ENCODE measurements at places on chromosomes 5 and 9.

- DNase-seq = no peak
These were observed 82.2 kb downstream of the PRDM6 start for GRCh38 chr5:123171259-123171658.

DNA sequence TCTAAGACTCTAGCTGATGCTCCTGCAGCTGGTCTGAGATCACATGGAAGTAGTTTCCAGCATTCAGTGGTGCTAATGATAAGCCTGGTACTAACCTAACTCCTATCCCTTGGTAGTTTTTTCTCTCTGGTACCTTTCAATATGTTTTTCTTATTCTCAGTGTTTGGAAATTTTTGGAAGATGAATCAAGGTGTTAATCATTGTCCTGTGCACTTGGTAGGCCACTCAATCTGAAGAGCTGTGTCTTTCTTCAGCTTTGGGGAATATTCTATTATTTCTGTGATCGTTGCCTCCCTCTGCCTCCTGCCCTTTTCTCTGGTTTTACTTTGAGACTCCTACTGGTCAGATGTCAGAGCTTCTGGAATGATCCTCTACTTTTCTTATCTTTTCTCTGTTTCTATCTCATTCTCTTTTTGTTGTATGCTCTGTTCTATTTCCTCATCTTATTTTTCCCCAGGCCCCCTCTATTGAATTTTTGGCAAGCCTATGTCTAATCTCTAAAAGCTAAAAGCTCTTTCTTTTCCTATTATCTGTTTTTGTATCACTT is 136.8 kb downstream of the APBA1 start:
- no peak for DNase-seq

DNA sequence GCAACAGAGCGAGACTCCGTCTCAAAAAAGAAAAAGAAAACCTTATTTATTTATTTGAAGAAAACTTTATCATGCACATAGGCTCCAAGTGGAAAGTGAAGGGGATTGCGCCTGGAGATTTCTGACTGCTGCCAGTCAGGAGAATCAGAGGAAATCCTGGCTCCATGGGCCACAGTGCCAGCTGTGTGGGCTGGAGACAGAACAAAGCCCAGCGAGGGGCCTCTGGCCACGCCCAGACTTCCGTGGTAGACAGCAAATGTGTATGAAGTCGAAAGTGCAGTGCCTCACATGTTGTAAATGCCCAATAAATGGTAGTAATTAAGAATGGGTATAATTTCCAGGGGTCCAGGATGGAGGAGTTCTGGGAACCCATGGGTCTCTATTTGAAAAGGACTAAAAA is 75.8 kb upstream of the WWC1 start:
- no peak for DNase-seq

- DNase-seq = no peak
These were observed 436 bp upstream of the EMB start for GRCh38 chr5:50441493-50441955.

DNA sequence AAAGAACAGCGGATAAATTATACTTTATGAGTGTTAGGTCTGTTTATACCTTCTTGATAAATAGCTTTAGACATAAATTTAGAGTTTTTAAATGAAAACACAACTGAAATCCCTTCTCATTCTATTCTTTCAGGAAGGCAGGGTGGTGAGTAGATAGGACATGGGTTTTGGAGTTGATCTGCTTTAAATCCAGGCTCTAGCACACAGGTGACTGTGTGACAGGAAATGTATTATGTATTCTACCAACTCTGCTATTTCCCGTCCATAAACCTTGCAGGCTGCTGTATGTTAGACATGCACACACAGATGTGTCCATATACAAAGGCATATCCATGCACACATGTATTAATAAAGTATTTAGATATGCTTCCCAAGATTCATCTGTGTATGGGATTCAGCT is 19.3 kb upstream of the CARTPT start:
- DNase-seq = no peak

GRCh38 chr9:131094622-131095021 is 1.7 kb upstream of the AIF1L start:
- DNase-seq = no peak

DNA sequence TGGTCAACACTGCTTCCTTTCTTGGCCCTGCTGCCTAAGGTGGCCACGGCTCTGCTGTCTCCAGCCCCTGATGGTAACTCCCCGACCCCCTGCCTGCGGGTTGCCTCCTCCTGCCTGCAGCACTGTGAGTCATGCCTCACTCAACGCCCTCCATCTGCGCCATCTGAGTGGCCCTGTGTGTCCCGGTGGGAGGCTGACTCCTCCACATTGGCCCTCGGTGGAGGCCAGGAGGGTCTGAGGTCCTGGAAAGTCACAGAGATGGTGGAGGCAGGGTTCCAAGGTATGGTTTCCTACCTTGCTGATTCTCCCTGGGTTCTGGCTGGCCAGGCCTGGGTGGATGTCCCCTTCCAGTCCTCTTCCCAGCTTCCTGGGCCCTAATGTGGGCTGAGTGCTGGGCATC is 64.5 kb upstream of the ADAMTS2 start:
- no peak for DNase-seq

GRCh38 chr5:150731669-150732242 is 27.1 kb downstream of the DCTN4 start:
- no peak for DNase-seq

DNA sequence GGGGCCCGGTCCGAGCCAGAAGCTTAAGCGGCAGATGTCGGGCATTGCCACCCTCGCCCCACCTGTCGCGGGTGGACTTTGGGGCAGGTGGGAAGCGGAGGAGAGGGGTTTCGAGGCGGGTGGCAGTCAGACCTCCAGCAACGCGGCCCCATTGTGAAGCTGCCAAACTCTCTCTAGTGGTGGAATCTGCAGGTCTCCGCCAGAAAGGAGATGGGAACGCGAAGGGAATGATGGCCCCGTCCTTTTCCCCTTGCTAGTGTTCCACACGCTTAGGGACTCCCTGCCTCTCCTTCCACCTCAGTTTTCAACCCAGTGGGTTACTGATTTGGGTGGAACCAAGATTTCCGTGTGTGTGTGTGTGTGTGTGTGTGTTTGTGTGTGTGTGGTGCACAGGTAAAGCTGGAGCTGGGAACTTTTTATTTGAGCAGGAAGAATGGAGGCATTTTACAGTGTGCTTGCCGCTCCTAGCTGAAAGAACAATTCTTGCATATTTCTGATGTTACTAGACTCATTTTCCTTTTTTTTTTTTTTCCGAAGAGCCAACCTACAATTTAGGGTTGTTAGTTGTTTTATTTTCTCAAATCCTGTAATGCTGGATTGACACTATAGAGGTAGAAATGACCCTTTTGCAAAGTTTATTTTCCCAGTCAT is 1.3 kb downstream of the MACIR start:
- no peak for DNase-seq

DNA sequence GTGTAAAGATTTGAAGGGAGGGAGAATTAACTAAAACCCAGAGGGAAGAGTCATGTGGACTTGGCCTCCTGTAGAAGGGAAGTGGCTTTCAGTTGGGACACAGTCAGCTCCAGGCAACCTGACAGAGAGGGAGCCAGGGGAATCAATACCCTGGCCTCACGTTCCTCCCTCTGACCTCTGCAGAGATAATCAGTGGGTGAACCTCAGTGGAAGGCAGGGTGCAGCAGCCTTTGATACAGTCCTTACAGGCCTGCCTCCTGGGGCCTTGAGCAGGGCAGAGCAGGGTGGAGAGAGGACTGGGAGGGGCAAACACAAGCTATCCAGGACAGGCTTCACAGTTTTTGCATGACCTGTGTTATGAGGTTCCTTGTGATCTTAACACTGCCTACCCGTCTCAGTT is 61.9 kb upstream of the GPBP1 start:
- no peak for DNase-seq

GRCh38 chr9:30970812-30971211 is 1413.6 kb upstream of the ACO1 start:
- DNase-seq = no peak

DNA sequence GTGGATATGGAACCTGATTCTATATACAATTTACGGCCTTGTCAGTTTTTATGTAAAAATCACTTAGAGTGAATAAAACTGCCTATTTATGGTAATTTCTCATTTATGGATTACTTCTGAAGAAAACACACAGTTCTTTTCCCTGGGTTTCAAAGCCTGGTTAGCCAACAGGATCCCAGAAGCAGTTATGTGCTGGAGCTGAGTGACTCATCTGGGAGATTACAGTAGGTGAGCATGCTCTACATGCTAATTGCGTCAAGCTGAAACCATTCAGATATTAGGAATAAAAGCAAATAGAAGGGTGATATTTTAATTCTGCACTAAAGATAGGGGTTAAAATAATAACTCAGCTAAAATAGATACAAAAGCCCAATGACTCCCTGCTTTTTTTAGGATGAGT is 47.8 kb downstream of the PDE4D start:
- DNase-seq = no peak

GRCh38 chr5:173643964-173644363 is 27.5 kb upstream of the BOD1 start:
- DNase-seq = no peak

DNA sequence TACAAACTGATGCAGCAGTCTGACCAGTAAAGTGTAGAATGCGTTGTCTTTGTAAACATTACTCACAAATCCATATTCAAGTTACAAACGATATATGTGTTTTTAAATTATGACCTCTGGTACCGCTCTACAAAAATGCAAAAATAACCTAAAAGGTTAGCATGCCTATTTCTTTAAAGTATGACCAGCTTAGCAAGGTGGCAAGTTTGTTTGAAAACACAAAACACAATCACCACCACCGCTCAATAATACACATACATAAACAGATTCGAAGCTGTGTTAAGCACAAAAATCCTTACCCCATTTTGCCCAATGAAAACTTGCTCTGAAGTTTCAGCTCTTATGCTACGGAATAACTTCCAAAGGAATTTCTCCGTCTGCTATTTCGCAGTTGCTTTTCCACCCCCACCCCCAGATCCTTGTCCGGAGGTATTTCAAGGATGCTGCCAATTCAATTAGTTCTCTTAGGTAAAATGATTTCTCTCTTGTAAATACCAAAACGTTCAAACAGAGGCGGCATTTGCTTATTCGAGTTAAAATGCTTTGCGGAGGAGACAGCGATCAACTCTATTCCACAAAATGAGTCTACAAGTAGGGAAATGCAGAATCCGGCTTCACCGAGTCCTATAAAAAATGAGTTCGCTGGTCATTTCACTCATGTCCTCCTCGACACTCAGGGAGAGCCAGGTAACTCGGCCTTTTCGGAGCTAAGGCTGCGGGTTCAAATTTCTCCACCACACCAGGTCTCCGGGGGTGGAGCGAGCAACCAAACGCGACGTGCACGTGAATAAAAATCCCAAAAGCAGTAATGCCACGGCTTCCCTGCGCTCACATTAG is 1.2 kb downstream of the HOMER1 start:
- DNase-seq = peak; percentile 10

- DNase-seq = no peak
These were observed 30.7 kb downstream of the ZNF354A start for GRCh38 chr5:178699681-178700253.

DNA sequence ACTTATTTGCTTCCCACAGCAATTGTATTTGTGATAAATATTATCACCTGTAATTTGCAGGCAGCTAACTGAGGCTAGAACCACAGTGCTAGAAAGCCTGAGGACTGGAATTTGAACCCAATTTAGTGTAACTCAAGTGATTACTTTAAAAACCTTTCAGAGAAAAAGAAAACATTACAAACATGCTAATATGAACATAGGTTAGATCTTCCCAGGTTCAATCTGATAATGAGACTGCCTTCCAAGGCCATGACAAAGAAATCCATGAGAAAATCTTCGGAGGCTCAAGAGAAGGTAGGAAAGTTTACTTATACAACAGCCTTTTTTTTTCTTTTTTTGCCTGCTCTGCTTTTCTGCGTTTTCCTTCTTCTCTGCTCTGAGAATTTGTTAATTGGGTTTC is 620.6 kb upstream of the CCNG1 start:
- no peak for DNase-seq

DNA sequence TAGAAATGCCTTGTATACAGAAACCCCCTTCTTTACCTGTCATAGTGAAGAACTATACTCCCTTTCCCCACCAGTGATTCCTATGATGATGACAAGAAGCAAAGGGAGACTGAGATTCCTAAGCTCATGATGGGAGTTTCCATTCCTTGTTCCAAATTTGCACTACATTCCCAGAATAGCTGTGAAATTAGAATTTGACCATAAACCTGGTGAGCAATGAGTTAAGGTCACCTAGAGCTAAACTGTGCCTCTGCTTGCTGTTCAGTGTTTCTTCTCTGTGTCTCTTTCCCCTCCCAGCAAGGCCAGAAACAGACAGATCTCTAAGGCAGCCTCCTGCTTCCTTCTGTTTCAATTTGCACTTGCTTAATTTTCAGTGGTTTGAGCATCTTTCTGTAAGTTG is 332.1 kb downstream of the PIK3R1 start:
- DNase-seq = no peak

- no peak for DNase-seq
These were observed 9.2 kb downstream of the ARL15 start for GRCh38 chr5:54301220-54301619.

DNA sequence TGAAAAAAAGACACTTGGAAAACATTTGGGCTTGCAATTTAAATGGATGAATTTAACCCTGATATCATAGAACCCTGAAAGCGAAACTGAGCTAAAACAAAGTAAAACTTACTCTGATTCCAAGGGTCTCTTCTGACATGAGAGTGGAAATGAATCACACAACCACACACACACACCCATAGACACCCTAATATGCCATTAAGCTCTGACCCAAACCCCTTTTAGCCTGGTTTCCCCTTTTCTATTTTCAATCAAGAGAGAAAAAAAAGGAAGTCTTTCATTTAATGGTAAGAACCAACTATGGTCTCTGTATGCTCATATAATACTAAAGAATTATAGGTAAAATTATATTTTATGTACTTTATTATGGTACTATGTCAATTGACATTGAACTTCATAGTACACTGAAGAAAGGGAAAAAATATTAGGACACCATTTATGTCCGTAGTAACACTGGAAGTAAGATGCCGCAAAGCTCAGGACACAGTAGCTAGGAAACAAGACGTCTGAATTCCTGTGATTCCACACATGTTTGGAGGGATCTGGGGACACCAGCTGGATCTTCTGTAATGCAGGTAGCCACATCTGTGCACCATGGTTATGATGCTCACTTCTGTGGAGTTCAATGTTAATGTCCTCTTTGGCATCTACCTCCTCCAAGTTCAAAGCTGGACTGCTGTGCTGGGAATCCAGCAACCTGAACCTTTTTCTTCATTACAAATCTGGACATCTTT is 95.8 kb downstream of the PCSK1 start:
- peak; percentile 34 for DNase-seq

DNA sequence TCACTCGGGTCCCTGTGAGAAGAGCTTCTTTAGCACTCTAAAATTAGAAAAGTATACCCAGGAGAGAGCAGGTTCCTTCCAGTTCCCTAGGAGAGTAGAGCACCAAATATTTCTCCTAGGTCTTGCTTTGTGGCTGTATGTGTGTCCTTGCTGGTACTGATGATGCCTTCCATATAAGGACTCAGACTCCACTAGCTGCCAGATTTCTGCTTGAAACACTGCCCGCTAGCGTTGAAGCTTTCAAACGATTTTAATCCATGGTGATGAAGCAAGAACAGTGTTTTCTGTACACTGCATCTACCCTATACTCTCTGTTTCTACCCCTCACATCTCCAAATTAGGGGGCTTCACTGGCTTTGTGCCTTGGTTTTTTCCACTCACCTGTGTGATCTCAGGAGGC is 2.4 kb upstream of the SMC2 start:
- peak; percentile 35 for DNase-seq
